GM18507 (cell line): ENCODE measurements at places on chromosomes 7 and 10.

DNA sequence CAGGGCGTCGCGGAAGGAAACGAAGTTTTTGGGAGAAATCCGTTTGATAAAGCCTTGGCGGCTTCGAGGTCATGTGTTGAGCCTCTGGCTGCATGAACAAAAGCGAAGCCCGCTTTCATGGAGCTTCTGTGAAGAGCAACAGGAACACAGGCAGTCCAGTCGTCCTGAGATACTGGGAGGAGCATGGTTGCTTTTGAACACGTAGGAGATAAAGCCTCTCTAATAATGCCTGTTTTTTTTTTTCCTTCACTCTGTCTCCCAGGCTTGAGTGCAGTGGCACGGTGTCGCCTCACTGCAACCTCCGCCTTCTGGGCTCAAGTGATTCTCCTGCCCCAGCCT is 473 bp upstream of the ZNF32 start:
- DNase-seq = no peak

GRCh38 chr7:35716038-35716803 is 21.3 kb upstream of the HERPUD2 start:
- no peak for DNase-seq

- DNase-seq = no peak
Measured at GRCh38 chr7:77800158-77800557, 1.6 kb downstream of the PHTF2 start.

DNA sequence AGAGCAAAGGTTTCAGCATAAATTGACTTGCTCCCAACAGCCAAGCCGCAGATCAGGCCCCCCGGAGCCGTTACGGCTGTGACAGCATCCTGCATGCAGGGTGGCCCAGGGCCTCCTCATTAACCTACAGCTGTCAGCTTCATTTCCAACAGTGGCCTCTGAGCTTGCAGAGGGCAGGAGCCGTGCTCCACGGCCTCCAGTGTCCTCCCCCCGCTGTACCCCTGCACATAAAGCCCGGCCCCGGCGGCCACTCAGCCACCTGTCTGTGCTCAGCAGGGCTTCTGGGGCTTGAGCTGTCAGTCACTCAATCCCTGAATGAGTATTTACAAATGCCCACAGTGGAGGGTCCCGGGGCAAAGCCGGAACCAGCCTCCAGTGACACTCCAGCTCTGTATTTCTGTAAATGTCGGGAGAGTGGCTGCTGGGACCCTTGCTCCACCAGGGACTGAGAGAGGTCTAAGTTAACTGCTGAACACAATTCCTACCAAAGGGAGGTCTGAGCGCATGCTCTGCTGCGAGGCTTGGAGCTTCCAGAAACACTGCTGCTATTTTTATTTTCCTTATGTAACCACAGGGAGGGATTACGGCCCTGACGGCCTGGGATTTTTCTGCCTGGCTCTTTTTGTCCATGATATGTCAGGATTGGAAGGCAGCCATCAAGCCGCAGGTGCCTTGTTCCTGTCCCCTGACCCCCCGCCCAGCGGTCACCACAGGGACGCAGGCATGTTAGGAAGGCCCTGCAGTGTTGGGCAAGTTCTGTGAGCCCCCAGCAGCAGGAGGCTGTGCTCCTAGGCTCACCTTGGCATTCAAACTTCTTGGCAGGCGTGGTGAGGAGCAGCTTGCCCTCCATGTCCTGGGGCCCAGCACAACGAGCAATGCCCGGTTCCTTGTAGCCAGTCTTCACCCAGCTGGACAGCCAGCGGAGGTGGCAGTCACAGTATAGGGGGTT is 165.0 kb downstream of the SLIT1 start:
- no peak for DNase-seq

DNA sequence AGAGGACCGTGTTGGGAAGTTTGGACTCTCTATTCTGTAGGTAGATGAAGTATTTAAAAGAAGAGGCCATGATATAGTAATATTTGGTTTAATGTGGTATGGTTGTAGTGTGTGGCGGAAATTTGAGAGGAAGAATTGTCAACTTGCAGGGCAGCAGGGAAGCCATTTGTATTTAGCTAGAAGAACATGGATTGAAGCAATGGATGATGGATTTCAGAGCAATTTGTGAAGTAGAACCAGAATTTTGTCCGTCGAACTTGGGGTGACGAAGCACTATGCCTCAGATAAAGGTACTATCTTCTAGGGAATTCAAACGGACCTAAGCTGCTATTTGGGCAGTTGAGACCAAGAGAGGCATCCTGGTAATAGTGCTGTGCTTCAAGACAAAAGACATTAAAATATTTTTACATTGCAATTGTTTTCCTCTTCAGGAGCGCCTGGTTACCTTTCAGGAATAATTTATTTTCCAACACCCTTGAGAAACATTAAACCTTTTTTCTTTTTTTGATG is 615 bp upstream of the WBP1L start:
- no peak for DNase-seq

GRCh38 chr10:131578472-131578970 is 267.0 kb upstream of the TCERG1L start:
- no peak for DNase-seq

DNA sequence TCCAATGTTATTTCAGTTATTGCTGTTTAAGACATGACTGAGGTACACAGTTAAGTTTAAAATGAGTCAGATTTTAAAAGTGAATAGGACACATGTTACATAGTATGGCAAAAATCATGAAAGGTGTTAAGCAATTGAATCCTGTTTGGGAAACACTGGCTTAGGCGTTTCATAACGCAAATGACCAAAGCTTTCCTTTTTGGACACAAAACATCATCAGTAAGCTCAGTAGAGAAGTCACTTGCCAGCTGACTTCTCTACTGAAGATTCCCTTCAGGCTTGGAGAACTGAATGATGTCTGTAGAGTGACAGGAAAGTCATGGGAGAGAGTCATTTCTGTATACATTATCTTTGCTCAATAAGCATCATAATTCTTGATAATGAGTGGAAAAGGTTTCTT is 64.4 kb upstream of the RSBN1L start:
- no peak for DNase-seq

DNA sequence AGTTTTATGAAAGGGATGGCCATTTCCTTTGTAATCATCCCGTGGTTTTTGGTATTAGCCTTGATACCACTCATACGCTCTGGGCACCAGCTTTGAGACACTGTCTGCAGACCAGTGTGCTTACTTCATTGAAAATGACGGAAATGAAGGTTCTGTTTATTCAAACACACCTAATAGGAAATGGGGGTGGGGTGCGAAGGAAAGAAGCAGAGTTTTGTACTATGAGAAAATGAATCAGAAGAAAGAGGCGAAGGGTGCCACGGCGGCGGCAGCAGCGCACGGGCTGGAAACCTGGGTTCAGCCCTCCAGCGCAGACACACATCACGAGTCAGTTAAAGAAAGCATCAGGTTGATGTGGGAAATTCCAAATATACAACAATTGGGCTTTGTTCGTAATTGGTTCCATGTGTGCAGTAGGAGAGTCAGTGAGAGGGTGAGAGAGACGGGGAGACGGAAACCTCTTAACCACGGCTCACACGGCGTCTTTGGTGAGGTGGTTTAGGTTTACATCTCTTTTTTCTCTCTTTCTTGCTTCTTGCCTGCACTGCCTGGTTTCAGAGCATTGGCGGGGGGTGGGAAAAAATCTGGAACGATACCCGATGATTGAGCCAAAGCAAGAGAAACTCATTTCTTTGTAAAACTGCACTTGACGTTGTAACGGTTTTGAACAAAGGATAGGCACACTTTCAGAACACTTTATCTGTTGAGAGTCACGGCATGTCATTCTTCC is 321.2 kb downstream of the FRMD4A start:
- no peak for DNase-seq

DNA sequence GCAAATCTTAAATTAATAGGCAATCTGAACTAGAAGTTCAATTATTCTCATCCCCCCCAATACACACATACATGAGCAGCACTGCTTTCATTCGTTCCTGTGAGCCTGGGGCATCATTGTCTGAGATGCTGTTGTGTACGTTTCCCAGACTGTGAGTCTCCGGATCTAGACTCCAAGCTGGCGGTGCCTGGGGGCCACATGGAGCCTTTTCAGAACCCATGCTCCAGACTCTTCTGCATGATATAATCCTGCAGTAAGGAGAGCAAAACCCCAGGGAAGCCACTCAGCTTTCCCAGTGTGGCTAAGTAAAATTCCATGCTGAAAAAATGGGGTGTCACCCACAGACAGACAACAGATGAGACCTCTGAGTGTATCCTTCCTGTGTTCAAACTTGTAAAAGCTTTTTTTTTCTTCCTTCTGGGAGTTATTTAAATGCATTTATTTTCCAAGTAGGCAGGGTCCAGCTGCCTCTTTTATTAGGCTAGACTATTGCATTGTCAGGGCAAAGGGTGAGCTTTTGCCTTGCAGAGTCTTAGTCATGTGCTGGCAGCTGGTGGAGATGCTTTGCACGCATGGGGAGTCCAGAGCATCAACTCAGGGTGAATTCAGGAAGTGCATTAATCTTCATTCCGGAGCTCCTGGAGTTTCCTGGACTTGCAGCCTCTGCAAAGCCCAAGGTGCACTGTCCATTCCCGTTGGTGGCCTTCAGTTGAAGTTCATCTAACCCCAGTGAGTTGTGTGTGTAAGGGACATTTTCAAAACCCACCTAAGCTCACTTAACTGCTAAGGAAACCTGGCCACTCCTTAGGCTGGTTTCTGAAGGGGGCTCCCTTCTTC is 185.7 kb upstream of the ADO start:
- no peak for DNase-seq
